SK-N-SH treated with all-trans-retinoic acid at 6 μM for 48 hours (cell line): ENCODE measurements at places on chromosomes 7 and 10.

DNA sequence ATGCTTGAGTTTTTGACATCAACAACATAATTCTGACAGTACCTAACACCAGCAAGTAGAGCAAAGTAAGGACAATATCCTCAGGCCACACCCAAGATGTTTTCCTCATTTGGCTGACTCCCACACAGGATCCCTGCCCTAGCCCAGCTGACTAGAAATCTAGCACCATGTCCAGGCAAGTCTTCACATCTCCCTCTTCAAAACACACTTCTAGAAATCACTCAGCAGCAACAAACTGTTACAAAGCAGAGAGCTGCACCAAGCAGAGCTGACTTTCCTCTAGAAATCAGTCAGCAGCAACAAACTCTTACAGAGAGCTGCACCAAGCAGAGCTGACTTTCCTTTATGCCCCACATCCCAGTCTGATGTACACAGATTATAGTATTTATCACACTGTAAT is 7.7 kb downstream of the TMEM168 start:
- no peak for ATAC-seq

- ATAC-seq: no peak
Observed at GRCh38 chr7:158138329-158138597, 449.4 kb downstream of the PTPRN2 start.

- ATAC-seq: no peak; the same call in 2 of the 3 replicates
Observed at GRCh38 chr10:31999070-31999660, 57.1 kb downstream of the KIF5B start.

GRCh38 chr7:155222061-155222460 is 75.6 kb upstream of the INSIG1 start:
- no peak for ATAC-seq

DNA sequence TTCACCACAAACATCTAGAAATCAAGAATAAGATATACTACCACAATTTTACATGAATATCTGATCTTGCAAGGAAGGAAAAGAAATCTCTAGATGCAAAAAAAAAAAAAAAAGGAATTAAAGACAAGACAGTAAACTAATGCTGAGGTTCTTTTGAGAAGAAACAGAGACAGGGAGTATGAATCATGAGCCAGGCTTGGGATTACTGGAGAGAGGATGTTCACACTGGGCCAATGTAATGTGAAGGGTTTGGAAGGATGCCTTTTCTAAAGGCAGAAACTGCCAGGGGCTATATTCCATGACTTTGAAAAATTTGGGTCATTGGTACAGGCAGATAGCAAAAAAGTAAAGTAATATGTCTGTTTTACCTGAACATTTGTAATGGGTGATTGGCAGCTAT is 573.0 kb upstream of the IGFBP3 start:
- ATAC-seq: peak; percentile 96

DNA sequence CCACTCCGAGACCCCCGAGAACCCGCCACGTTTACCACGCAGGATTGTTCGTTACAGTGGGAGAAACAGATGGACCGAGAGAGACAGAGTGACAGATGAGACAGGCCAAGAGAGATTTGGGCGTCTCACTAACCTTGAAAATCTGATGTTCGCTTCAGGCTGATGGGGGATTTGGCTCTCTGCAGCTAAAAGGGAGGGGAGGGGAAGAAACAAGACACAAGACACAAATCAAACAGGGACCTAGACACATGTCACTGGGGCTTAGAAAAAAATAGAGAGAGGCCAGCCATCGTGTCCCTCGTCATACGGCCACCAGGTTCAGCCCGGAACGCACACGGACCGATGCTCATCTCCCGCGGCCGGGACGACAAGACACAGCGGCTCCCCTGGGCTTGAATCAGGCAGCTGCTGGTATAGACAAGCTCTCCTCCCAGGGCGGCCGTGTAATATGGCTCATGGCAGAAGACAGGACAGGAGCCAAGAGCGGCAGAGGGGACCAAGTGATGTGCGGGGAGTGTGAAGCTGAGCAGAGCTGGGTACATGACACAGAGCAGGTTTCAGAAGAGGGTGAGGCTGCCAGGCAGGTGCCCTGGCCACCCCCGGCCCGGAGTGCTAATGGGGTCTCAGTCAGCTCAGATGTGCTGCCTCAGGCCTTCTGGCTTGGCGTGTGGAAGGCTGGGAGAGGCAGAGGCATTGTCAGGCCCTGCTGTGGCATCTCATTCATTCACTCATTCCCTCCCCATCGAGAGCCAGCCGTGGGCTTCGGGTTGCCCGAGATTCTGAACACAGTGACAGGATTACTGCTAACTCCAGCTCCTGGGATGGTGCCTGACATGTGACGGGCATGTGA is 88.5 kb upstream of the GNA12 start:
- ATAC-seq: no peak

DNA sequence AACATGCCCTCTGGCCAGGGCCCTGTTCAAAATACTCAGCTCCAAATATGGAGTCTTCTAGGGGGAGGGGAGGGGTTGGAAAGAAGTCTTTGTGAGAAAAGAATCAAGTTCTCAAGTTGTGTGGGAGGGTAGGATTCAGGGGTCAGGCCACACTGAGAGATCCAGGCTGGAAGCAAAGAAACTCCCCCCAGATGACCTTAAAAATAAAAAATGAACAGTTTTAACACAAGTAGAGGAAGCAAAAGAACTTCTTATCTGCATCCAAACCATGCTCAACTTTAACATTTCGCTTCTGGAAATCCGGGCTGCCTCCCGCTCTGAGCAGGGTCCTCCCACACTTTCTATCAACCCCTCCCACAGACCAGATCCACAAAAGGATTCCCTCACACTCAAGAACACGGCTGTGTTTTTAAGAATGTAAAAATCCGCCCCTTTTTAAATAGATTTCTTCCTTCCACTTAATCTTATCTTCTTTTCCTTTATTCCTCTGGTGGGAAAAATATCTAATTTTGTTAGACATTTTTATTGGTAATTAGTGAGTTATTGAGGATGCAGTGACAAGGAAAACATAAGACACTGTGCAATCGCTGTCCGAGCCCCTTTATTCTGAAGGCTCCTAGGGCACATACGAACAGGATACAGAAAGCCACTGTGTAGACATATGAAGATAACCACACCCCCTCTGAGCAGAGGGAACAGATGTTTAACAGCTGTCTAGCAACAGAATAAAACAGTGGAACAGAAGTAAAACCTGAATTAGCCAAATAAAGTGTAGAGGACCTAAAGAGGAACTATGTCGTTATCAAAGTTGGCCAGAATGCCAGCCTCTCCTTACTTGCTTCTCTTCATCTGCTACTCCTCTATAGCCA is 43.8 kb downstream of the CYTH3 start:
- ATAC-seq: peak; percentile 17; the same call in 1 of the 3 replicates

DNA sequence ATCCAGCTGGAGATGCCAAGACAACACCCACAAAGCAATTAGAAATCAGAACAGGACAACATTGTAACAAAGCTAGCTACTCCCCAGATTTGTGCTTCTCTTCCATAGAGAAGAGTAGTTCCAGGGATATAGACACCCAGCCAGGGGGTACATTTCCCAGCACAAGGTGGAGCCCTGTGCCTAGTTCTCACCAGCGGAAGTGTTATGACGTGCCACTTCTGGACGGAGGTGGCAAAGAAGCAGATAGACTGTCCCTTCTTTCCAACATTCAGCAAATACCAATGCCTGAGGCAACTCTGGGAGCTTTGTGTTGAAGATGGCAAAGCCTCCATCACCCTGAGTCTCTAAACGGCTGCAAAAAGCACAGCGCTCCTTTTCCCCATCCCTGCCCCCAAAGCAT is 23.4 kb upstream of the GSAP start:
- peak; percentile 60 for ATAC-seq

DNA sequence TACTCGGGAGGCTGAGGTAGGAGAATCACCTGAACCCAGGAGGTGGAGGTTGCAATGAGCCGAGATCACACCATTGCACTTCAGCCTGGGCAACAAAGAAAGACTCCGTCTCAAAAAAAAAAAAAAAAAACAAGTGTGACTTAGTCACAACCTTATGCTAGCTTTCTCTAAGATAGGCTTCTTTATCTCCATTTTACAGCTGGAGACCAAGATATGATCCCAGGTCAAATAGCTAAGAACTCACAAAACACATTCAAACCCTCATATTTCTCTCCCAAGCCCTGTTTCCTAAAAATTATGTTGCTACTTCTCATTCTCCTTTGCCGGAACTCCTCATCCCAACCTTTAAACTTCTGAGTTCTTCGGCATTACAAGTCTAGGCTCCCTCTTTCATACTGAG is 13.0 kb upstream of the DHTKD1 start:
- no peak for ATAC-seq

DNA sequence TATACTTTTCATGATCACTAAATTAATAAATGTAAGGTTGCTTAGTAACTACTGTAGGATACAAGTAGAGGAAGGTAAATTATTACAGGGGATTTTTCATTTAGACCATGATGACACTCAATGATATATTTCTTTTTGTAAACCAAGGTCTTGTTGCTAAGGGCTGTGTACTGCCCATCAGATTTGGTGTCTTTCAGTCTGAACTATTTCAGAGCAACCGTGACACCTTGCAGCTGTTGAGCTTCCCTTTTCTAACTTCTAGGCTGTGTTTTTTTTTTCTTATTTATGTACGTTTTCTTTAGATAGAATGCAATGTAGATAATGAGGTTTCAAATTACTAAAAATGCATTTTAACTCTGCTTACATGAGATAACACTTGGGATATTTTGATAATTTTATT is 292.0 kb upstream of the MBL2 start:
- no peak for ATAC-seq

DNA sequence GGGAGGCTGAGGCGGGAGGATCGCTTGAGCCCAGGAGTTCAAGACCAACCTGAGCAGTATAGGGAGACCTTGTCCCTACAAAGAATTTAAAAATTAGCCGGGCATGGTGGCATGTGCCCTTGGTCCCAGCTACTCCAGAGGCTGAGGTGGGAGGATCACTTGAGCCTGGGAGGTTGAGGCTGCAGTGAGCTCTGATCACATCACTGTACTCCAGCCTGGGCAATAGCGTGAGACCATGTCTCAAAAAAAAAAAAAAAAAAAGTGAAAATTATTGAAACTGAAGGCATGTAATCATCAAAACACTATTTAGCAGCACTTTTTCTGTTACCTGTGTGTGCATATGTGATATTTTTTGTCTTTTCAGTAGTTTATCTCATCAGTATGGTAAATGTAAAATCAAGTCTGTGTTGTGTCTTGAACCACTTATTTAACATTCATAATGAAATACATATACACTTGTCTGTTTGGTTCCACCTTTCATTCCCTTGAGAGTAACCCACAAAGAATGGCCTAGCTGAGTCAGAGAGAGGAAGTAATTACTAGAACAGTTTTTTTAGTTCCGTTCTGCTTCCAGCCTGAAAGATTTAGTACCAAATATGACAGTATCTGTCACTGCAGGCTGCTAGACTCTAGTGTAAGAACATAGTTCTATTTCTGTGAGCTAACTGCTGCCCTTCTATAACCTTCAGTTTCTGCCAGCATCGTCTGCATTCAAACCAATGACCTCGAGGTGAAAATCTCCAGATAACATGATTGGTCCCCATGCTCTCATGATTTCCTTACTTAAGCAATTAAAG is 68.6 kb downstream of the MMRN2 start:
- peak; percentile 95 for ATAC-seq

DNA sequence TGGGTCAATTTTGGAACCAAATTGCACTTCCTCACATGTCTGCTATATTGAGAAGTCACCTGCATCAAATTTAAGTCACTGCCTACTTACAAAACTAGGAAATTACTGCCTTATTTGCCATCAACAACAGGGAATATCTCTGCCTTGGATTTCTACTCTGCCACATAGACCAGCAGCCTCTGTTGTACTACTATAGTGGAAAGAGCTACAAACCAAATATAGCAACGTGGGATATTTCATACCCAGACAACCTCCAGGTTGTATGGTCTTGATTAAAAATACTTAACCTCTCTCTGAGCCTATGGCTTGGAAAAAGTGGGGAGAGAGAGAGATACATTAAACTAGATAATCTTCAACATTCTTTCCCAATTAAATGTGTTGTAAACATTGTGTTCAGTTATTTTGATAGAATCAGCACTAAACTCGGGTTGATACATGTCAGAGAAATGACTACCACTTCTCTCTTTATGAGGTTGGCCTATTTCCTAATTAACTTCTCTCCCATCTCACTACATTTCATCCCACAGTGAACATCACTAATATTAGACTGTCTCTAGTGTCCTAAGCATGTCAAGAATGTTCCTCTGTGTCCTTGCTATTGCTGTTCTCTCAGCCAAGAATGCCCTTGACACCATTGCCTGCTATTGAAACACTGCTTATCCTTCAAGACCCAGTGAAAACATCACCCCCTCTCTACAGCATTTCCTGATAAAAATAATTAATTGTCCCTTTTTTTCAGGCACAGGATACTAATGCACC is 421.2 kb downstream of the IPMK start:
- no peak for ATAC-seq

GRCh38 chr10:9012312-9012711 is 957.8 kb downstream of the GATA3 start:
- ATAC-seq: no peak; the same call in 2 of the 3 replicates

GRCh38 chr10:102413053-102413705 is 5.4 kb downstream of the PSD start:
- ATAC-seq: no peak

DNA sequence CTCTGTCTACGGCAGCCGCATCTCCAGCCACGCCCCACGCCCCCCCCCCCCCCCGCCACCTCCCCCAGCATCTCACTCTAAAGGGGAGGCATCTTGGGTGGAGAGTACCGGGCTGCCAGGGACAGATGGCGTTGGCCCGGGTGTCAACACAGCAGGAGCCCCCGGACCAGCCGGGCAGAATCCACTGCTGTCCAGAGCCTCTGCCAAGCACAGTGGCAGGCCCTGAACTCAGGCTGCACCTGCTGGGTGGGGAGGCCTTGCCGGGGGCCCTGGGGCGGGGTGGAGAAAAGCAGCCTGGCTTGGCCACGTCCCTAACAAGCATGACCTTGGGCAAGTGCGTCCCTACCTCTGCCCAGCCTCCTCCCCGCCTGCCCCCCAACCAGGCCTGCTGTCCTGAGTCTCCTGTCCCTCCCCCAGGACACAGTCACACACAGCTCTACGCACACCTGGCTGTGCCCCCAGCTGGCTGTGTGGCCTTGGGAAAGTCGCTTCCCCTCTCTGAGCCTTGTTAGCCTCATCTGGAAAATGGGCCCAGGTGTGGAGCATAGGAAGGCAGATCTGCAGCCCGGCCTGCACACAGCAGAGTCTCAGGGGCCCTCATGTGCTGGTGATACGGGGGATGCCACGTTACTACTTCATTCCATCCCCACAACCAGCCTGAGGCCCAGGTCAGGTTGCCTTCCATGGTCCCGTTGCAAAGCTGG is 45.2 kb downstream of the MICALL2 start:
- ATAC-seq: no peak

GRCh38 chr7:128247640-128248194 is 6.6 kb downstream of the LEP start:
- no peak; the same call in 2 of the 3 replicates for ATAC-seq
